ENCODE measurements at places on chromosomes 3 and 15.

DNA sequence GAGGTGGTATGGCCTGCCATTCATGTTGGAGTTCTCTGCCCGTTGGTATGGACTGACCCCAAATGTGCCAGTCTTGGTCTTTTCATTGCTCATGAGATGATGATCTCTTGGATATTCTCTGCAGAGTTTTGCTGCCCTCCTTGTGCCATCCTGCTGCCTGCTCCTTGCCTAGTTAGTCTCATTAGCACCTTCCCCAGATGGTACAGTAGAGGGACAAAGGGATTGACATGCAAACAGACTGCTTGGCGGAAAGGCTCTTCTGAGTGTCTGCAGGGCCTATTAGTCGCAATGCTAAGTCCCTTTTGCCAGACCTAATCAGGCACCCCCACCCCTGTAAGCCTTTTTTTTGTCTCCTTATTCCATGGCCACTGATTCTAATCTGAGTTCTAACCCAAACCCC lies 90.6 kb downstream of the ARNT2 start:
- DNase-seq, result no peak

GRCh38 chr3:40109641-40110490 lies 199.6 kb upstream of the EIF1B start:
- no peak for DNase-seq

DNA sequence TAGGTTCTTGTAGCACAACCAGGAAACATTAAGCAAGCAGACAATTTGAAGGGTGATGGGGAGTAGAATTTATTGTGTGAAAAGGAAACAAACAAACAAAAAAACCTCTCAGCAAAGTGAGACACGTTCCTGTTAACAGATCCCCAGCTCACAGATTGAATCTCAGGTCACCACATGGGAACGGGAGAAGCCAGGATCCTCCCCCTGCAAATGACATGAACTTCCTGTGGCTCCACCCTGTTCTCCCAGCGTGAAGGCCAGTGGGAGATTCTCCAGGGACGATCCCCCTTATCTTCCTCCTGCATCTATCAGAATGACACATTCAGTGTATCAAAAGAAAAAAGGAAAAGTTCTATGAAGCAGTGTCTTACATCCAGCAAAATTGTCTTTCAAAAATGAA lies 1488.1 kb downstream of the OTOL1 start:
- DNase-seq, result no peak

GRCh38 chr3:160402221-160403027 lies 3.0 kb downstream of the SMC4 start:
- DNase-seq, result no peak

- DNase-seq, result no peak
Measured at GRCh38 chr3:38587548-38588131, 61.8 kb downstream of the SCN5A start.

GRCh38 chr3:31615071-31615875 lies 82.5 kb downstream of the STT3B start:
- no peak for DNase-seq

All from activated T-cell treated with anti-CD3 and anti-CD28 coated beads for 4 hours (primary cell).